ENCODE measurements at places on chromosomes 16 and 17.

DNA sequence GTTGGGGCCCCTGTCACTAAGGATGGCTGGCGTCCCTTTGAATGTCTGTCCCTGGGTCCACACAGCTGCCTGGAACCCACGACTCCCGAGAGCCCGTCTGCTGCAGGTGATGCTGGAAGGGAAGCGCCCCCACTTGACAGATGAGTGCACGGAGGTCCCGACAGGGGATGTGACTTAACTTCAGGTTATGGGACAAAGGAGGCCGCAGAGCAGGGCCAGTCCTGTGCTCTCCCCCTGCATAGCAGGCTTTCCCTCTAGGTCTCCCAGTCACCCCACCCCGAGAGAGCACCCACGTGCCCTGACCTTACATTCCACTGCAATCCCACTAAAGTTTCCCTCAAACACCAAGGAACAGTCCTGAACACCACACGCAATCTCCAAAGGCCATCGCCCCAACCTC, 6.0 kb upstream of the RCVRN start:
- no peak for DNase-seq

GRCh38 chr17:47763913-47764582, 31.0 kb downstream of the TBX21 start:
- DNase-seq = no peak

DNA sequence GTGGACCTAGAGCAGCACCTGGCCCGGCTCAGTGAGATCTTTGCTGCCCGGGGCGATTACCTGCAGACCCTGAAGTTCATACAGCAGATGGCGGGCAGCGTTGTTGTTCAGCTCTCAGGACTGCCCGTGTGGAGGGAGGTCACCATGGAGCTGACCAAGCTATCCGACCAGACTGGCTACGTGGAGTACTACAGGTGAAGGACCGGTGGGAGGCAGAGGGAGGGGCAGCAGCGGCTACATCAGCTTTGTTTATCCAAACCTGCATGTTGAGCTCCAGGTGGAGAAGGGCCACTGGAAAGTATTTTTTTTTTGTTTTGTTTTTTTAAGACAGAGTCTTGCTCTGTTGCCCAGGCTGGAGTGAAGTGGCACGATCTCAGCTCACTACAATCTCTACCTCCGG, 23.9 kb downstream of the TTYH2 start:
- no peak for DNase-seq

DNA sequence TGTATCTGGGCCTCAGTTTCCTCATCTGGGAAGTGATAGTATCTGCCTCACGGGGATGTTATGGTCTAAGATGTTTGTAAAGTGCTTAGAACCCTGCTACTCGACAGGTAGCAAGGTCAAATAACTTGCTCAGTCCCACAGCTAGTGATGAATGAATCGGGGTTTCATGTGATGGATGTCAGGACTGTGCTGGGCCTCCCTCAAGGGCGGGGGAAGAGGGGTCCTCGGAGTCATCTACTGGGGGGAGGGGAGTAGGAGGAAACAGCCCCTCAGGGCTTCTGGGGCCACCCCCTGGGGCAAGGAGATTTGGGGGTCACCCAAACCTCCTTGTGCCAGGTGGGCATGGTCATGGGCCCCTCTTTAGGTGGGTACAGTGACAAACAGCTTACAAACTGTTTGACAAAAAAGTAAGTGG, 732 bp downstream of the PNPO start:
- no peak for DNase-seq

- no peak for DNase-seq
Observed at GRCh38 chr16:67137605-67138004, 13.2 kb downstream of the B3GNT9 start.

- peak; percentile 60 for DNase-seq
Observed at GRCh38 chr17:82257473-82257872, 16.0 kb downstream of the CSNK1D start.

- DNase-seq = no peak
Observed at GRCh38 chr17:6453279-6454024, 9.2 kb downstream of the PIMREG start.

GRCh38 chr16:73483076-73483791, 435.3 kb upstream of the ZFHX3 start:
- DNase-seq = no peak

- no peak for DNase-seq
Observed at GRCh38 chr16:62752854-62753253, 716.6 kb upstream of the CDH8 start.

DNA sequence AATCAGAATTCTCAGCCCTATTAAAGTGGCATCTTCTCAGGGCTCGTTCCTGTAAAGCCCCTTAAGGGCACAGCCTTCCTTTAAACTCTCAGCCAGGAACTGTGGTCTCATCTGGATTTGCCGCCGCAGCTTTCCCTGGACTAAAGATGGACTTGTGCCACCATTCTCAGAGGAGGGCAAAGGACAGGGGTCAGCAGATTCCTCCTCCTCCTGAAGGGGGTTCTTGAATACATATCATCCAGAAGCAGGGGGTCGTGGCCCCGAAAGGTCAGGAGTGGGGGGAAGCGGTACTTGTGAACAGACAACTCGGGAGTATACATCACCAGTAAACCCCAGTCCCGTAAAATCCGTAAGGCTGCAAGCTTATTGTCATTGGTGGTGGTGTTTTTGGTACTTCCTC, 174.8 kb downstream of the RPTOR start:
- no peak for DNase-seq

GRCh38 chr17:59725691-59726090, 18.2 kb downstream of the VMP1 start:
- DNase-seq = no peak

- no peak for DNase-seq
Observed at GRCh38 chr17:73013816-73014663, 78.4 kb downstream of the SLC39A11 start.

DNA sequence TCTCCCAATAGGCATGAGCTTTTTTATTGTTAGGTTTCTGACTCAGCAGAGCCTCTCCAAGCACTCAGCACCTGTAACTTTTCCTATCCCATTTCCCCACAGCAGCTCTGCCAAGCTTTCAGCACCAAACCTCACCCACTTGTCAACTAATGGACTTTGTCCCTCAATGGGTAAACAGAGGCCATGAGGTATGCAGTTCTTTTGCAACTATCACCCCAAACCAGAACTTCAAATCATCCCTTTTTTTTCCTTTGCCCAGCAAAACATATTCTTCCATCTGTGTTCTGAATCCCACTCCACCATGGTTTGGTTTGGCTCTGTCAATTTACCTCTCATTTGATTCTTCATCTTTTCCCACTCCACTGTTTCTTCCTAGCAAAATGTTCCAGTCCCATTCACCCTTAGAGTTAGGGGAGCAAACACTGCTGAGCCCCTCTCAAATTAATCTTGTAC, 58.1 kb downstream of the TOX3 start:
- no peak for DNase-seq

DNA sequence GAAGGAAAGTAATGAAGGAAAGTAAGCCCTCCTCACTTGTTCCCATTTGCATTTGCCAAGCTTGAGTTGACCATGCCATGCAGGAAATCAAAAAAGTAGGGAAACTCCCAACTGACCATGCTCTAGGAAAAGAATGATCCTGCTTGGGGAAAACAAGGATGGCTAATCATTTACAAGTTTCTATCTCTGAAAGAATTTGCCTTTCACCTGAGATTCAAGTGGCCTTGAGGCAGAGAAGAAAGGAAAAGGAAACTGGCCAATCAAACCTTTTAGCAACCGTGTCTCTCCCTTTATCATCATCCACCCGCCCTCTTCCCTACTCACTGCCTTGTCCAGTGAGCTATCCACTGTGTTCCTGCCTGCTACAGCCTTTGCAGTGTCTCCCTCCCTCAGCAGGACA, 757.2 kb upstream of the SOX9 start:
- no peak for DNase-seq

DNA sequence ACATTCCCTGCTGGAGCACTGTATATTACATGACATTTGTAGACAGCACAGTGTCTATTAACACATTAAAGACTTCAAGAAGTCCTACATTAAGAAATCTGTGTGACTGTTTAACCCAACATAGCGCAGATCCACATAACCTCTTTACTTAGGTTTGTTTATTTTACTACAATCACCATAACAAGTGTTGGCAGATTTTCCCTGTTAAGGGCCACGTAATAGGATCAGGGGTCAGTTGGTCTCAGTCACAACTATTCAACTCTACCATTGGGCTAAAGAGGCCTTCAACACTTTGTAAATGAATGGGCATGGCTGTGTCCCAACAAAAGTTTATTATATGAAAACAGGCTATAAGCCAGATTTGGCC, 51.3 kb upstream of the ADORA2B start:
- DNase-seq = no peak

DNA sequence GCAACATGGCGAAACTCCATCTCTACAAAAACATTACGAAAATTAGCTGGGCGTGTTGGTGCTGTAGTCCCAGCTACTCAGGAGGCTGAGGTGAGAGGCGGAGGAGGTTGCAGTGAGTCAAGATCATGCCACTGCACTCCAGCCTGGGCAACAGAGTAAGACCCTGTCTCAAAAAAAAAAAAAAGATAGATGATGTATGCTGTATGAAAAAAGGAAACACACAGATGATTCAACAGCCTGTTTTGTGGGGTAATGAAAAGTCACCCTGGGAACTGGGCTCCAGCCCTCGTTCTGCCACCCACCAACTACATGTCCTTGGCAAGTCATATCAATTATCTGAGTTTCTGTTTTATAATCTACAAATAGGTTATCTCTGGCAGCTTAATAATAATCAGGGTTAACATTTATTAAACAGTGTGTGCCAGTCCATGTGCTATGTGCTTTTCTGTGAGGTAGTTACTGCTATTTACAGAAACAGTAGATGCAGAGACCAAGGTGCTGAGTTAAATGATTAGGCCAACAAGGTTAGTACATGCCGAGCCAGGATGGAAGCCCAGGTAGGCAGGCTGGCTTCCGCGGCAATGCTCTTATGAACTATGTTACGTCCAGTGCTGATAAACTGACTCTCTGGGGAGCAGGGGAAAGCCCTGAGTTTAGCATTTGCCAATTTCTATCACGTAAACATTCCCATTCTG, 1.1 kb downstream of the G6PC1 start:
- no peak for DNase-seq

- DNase-seq = no peak
Observed at GRCh38 chr17:16975277-16975651, 3.3 kb upstream of the TNFRSF13B start.

DNA sequence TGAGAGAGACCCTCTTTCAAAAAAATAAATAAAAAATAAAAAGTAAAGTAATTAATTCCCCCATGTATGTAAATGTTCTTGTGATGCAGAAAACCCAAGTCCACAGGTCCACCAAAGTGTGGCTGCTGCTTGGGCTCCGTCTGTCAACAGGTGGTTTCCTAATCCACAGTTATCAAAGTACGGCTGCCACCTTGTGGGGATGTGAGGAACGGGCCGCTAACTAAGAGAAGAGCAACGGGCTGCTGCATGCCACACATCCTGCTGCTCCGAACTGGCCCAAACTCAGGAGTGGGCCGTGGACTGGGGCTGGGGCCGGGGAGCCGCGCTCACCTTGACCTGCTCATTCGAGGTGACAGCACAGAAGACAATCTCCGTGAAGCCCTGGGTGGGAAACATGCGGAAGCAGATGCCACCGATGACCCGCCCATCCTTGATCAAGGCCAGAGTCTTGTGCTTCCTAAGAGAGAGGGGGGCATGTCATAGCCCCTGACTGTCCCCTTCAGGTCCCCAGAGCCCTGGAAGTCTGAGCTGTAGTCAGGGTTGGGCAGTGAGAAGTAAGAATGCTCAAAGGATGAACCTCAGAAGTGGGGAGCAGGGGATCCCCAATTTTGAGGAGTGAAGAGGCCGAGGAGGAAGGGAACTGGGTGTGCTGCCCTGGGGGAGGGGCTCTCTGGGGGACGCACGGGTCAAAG, 4.3 kb downstream of the KAT2A start:
- DNase-seq = peak; percentile 88

GRCh38 chr17:73902416-73903181, 258.4 kb upstream of the SDK2 start:
- DNase-seq = peak; percentile 46

- DNase-seq = no peak
Observed at GRCh38 chr16:75394941-75395340, 38.4 kb downstream of the CFDP1 start.

GRCh38 chr16:19566362-19566761, 10.9 kb downstream of the VPS35L start:
- DNase-seq = no peak

DNA sequence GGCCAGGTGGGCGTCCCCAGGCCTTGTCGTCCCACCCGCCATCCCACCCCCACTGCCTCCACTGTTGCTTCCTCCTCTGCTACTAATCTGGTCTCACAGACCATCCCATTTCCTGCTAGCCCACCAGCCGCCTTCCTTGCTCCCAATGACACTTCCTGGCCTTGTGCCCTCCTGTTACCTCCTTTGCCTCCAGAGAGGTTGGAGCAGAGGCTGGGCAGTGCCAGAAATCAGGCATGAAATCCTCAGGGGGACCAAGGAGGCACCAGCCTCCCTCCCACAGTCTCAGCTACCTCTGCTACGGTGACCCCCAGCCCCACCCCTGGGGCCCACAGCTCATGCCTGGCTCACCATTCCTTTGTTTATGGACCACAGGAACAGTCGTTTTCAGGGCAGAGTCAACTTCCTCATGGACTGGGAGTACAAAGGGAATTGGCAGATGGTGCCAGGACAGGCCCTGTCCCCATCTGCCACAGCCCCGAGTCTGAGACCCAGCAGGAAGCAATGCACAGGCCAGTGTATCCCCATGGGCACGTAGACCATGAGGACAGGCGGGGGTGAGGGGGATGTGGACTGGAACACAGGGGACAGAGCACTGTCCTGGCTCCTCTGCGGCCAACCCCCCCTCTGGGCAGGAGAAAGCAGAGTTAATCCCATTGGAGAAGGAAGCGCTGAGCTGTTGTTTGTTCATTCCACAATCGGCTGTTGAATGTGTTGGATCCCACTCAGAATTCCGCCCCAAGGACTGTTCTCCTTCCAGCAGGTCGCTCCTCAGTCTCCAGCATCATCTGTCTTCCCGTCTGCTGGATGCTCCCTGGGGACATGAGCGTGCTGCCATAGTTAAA, 2.2 kb upstream of the CDH5 start:
- DNase-seq = peak; percentile 77

GRCh38 chr17:81387100-81388090, 7.9 kb upstream of the BAHCC1 start:
- no peak for DNase-seq

DNA sequence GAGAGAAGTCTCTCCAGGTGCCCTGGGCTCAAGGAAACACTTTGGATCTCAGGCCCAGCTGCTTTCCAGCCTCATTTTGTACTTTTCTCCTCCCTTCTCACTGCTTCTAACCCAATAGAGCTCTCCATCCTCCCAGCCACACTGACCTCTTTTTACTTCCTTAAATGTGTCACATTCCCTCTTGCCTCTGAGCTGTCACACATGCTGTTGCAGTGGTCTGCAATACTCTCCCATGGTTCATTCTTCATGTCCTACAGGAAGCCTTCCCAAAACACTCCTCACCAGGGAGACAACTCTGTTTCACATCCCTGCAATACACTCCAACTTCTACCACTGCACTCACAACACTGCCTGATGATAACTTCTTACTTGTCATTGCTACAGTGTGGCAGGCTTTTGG, 242.1 kb upstream of the DYNLRB2 start:
- DNase-seq = no peak

- no peak for DNase-seq
Observed at GRCh38 chr16:79473456-79473855, 127.1 kb downstream of the MAF start.
